Glomerular endothelial cell (primary cell): ENCODE measurements at places on chromosomes 1 and 21.
A peak's percentile ranks its signal among the peaks of the same experiment; 100 is the strongest.

GRCh38 chr21:14115646-14116045 is 95.1 kb downstream of the LIPI start:
- no peak for DNase-seq

- no peak for DNase-seq
Observed at GRCh38 chr1:6869545-6869944, 84.3 kb downstream of the CAMTA1 start.

DNA sequence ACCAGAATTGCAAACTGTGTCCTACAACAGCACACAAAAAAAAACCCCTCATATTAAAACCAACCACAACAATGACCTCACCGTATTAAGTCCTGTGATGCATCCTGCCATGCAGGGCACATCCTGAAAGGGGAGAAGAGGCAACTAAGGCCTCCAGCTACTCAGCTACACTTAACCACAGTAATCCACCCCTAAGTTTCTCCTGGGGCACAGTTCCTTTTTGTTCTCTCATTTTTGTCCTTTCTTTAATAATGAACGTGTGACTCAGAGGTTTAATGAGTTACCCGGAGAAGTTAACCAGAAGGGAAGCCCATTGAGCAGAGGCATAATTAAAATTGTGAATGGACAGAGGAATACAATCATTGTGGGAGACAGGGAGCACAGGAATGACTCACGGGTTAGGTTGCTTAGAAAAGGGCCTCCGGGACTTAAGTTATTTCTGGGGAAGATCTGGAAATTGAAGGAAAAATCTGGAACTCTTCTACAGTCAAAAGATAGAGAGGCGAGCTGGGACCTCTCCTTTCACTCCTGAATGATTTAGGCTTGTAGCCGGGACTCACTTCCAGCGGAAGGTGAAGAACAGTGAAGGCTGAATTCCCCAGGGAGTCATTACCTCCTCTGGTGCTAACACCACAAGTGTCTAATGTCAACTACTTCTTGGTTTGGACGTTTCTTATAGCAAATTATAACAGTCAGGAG is 36.9 kb upstream of the HIVEP3 start:
- peak; percentile 48 for DNase-seq

DNA sequence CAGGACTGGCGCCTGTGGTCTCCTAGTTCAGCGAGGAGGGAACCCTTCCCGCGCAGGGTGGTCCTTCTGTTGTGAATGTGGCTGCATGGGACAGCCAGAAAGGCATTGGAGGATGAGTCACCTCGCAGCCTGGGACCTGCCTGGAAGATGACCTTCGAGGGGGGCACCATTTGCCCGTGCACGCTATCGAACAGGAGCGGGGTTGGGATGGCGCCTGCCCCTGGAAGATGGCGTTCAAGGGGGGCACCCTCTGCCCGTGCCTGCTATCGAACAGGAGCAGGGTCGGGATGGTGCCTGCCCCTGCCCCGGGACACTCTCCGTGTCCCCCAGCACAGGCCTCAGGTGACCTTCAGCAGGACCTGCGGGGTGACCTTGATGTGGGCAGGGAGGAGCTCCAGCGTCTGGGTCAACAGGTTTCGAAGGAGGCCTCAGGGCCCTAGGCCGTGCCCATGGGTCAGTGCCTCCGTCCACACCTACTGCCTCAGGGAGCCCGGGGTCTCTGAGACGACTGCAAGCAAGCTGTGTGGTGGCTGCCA is 1.7 kb upstream of the ACTRT2 start:
- no peak for DNase-seq

GRCh38 chr1:19057784-19058475 is 101.5 kb upstream of the IFFO2 start:
- no peak for DNase-seq

- DNase-seq: no peak
Observed at GRCh38 chr1:237324226-237324625, 282.2 kb downstream of the RYR2 start.

- DNase-seq: no peak
Observed at GRCh38 chr21:28608646-28609045, 384.0 kb downstream of the LTN1 start.

- no peak for DNase-seq
Observed at GRCh38 chr1:150507912-150508864, at the start of gene ECM1. ECM1 (plus strand) TSS chr1:150508109; CDS start chr1:150508210, 101 bp downstream.

DNA sequence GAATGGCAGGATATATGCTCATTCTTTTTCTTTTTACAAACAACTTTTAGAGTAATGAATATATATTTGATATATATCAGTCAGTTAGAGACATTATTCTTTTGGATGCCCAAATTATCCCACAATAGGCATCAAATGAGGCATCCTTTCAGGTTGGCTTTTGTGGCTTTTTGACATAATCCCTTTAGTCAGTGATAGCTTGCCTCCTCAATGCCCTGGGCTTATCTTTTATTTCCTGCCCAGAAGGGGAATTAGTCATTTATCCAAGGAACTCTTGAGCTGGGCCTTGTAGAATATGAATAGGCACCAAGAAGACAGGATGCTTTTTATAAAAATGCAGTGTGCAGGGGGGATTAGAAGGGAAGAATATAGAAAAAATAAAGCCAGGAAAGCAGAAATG is 22.2 kb downstream of the EPHX4 start:
- no peak for DNase-seq

DNA sequence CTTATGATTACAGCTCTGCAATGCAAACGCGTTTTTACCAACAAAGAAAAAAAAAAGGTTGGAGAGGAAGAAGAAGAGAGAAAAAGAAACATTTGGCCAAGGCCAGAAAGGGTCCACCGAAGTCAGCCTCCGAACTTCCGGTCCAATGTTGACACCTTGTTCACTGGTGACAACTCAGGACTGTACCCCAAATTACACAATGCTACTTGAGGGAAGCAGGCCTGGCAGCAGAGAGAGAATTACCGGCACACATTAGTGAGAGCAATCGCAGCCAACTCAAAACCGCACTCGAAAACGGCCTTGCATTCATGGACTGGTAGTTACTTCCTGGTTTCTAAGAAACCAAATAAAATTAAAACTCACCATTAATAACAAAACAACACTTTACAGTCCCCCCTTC is 652.5 kb downstream of the KIF26B start:
- DNase-seq: no peak

GRCh38 chr1:3731583-3732433 is 20.4 kb upstream of the CCDC27 start:
- DNase-seq: no peak

DNA sequence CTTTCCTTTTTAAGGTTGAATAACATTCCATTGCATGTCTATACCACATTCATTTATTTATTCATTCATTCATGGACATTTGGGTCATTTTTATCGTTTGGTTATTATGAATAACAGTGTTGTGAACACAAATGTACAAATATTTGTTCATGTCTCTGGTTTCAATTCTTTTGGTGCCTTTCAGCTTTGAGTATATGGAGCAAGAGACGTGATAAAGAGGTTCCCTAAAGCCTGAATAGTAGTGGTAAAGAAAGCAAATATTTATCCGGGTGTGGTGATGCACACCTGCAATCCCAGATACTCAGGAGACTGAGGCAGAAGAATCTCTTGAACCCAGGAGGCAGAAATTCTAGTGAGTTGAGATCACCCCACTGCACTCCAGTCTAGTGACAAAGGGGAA is 5.3 kb upstream of the RLF start:
- DNase-seq: no peak

DNA sequence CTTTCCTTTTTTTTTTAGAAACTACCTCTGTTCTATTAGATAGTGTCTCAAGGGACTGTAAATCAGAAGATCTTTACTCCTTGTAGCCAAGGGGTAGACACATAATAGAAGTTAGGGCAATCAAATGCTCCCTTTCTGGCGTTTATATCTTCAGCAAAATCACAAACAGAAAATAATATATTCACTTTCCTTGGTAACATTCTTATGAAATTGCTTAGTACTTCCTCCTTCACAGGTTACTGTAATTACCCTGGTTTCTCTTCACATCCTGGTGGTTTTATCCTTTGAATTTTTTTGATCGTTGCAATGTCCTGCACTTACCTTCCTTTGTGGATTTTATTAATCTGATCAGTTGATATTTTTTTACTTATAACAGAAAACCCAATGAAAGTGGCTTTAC is 1064.9 kb downstream of the NCAM2 start:
- DNase-seq: no peak

GRCh38 chr1:190413142-190413541 is 64.5 kb downstream of the BRINP3 start:
- no peak for DNase-seq

GRCh38 chr1:235948774-235949427 is 82.2 kb upstream of the LYST start:
- DNase-seq: no peak

DNA sequence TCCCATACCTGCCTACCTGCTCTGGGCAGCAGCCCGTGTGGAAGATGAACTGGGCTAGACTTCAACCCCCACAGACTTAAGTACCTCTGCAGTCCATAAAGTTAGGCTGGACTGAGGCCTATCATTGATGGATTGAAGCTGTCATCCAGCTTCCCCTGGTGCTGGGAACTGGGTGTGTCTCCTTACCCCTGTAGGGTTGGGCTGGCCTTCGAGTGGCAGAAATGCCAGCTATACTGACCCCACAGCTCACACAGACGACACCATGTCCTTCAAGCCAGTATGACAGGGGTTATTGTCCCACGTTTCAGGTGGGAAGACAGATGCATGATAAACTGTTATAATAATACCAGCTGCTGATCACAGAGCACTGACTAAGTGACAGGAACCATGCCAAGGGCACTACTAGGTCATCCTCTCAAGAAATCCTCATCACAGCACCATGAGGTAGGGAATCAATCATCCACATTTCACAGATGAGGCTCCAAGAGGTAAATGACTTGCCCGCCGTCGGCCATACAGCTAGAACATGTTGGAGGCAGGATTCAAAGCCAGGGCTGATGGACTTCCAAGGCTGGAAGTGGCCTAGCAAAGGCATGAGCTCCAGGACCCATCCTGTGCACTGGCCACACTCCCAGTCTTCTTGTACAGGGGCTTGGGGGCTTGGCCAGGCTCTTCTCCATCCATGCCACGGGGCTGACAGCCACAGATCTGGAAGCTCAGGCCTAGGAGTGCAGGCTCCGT is at the start of gene BEST4:
BEST4 (minus strand) TSS at position 51 of the 741 bp plus-strand sequence. CDS start 465 bp downstream, outside the sequence.
- no peak for DNase-seq

GRCh38 chr21:44017601-44018000 is 5.5 kb downstream of the TRAPPC10 start:
- DNase-seq: no peak

- DNase-seq: no peak
Observed at GRCh38 chr1:107499139-107499744, 358.4 kb downstream of the NTNG1 start.

- no peak for DNase-seq
Observed at GRCh38 chr1:57991289-57991688, 555.2 kb downstream of the OMA1 start.

- DNase-seq: no peak
Observed at GRCh38 chr1:168691541-168691940, 37.5 kb downstream of the DPT start.

- DNase-seq: no peak
Observed at GRCh38 chr1:157289424-157290105, 151.4 kb upstream of the ETV3 start.

DNA sequence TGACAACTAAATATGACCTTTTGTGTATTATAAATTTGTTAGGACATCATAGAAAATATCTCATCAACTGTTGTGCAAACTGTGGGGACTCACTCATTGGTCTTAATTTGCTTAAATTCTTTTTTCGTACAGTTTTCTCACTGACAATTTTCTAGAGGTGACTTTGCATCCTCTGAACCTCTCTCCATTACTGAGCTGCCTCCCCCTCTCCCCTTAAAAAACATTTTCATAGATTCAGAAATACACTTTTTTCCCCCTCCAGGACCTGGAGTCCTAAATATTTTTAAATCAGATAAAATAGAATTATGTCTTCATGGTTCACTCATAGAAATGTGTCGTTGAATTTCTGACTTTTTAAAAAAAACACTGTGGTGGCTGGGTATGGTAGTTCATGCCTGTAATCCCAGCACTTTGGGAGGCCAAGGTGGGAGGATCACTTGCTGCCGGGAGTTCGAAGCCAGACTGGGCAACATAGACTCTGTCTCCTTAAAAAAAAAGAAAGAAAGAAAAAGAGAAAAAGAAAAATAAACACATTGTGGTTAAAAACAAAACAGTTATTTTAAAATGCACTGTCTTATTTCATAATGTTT is 1.5 kb downstream of the CNST start:
- DNase-seq: no peak

GRCh38 chr21:44499631-44500030 is 40.4 kb downstream of the KRTAP10-1 start:
- DNase-seq: no peak

DNA sequence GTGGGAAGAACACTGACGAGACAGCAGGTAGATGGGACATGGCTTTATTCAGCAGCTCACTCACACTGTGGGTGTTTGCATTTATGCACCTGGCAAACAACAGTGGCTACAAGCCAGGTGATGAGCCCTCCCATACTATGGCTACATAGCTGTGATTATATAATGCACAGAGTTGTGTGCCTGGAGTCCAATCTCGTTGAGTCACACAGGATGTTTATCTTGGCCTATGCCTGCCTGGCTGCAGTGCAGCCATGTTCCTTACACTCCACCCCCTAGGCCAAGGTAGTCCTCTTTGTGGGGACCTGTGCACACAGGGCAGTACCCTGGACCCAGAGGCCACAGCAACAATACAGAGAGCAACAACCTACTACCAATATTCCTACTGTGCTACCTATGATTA is 1643.8 kb downstream of the MRPL39 start:
- no peak for DNase-seq

DNA sequence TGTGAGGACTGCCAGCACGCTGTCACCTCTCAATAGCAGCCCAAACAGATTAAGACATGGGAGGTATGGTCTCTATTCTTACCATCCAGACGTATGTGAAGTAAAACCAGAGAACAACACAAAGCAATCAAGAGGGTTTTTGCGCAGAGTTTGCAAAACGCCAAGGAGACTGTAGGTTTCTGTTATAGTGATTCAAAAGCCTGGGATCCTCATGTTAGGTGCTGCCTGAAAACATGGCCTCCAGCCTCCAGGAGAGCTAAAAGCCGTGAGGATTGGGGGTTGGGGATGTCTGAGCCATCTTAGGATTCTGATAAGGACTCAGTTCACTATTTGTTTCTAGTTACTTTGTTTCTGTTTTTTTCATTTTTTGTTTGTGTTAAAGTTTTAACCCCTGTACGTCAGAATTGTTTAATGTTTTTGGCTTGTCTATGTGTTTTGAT is 4.2 kb upstream of the CCT8 start:
- DNase-seq: no peak

- DNase-seq: no peak
Observed at GRCh38 chr1:163440090-163440489, 118.3 kb downstream of the NUF2 start.

DNA sequence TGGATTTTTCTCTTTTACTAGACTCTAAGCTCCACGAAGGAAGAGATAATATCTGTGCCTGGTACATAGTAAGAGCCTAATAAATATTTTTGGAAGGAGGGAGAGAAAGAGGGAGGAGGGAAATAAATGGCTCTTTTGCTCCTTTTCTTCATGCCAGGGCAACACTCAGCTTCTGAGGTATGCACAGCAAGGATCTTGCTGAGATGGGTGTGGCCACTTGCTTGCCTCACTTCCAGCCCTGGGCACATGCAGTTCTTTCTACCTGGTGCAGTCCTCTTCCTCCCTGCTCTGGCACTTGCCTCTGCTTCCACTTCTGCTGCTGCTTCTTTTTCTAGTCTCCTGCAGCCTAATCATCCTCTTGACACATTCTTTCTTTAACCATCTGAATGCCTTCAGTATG is 148.1 kb downstream of the FGGY start:
- no peak for DNase-seq

GRCh38 chr1:58762806-58763205 is 21.0 kb downstream of the JUN start:
- no peak for DNase-seq
